A172 (cell line): ENCODE measurements at places on chromosomes 3 and 15. TPM values are rescaled to one million over a fixed set of nuclear protein-coding genes. Genes with fewer than 3 reads are reported as not detected.

DNA sequence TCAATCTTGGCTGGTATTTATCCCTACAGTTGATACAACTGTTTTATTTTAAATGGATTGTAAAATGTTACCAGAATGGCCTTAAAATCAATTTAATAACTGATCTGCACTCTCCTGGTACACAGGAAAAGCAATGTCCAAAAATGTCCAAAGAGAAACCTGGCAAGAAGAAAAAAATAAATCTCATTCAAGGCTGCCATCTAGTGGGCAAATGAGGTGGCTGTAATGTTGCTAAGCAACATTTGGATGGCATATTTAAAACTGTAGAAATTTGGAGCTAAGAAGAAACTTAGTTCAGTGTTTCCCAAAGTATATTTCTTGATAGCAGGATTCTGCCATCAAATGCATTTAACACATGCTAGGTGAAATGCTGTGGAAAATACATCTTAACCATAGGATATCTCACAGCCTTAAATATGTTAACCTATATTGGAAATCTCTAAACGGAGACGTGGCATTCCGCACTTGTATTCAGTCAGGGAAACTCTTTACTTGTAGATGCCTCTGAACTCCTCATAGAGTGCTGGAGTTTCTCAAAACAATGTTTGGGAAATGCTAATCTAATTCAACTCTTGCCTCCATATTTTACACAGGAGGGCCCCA lies 216.8 kb downstream of the ERC2 start:
- peak; percentile 56 for DNase-seq

Gene TIMP4
- total RNA-seq = 6.1 and 8.6 TPM in 2 replicates

DNA sequence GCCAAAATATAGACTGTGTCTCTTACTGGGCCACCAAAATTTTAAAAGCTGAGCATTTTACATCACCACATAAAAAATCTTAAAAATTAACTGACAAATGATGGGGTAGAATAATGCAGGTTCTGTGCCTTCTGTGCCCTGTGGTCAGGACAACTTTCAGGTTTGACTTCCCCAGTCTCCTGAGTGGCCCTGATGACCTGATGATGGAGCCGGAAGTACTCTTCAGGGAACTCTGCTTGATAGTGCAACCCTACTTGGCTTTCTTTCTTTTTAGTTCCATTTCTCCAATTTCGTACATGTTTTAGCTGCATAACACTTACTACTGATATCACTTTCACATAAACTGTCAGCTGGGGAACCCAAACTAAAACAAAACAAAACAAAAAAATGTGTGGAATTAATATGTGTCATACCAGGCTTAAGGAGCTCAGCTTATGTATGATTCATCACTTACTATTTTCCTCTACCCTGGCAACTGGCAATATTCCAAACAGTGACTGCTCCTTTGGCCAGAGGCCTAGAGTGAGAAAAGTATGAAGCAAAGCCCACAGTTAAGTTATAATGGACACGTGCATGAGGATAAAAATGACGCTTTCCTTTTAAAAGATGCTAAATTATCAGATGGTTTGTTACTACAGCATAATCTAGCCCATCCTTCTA lies 194.3 kb downstream of the BCHE start:
- DNase-seq = peak; percentile 98

DNA sequence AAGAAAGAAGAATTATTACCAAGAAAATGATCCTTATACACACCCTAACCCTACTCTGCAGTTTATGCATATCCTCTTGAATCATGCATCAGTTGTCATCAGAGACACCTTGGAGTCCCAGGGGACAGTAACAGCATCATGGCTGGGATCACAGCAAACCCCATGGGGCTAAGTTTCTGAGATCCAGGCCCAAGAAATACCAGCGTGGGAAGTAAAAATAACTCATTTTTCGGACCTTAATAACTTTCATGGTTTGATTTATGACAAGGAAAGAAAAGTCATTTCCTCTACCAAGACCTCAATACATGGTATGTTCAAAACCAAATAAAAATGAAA lies 38.8 kb upstream of the B3GNT5 start:
- no peak for DNase-seq

Gene GRAMD1C
- 1.0 and 1.1 TPM in 2 replicates for total RNA-seq

DNA sequence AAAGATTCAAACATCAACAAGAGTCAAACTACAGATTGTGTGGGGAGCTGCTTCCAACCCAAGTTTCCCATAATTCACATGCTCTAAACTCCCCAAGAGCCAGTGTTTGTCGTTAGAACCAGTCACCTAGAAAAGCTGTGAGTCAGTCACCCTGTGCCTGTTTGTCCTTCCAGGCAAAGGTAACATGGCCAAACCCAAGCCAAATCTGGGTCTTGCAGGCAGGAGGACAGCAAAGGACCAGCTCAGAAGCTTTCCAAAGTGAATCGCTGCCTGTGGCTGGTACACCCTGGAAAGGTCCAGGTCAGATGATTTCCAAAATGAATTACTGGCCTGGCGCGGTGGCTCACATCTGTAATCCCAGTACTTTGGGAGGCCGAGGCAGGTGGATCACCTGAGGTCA lies 251.5 kb downstream of the FAM43A start:
- no peak for DNase-seq

Gene SLC12A6
- 5.7 and 7.6 TPM in 2 replicates for total RNA-seq

Gene SST
- not detected in 2 replicates for total RNA-seq

Gene CMTM7
- 8.5 and 13.9 TPM in 2 replicates for total RNA-seq

GRCh38 chr3:156787926-156788663 lies 38.1 kb upstream of the LEKR1 start:
- DNase-seq = peak; percentile 92

DNA sequence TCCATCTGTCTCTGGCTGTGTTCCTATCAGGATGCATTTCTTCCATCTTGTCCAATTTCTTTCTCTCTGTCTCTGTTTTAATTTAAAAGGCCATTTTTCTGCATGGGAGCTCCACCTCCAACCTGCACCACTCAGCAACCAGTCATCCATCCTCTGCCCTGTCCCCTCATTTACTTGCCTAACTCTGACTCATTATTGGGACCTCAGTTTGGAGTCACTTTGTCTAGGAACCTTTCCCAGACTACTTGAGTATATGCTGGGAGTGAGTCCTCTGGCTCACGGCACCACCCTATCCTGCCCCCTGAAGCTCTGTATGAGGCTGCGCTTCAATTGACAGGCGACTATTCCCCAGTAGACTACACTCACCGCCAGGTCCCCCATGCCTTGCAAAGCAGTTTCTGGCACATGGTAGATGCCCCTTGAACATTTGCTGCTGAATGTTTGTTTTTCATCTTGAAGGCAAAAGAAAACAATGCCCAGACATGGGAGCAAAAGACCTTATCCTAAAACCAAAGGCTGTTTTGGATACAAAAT lies 513.3 kb upstream of the CFAP20DC start:
- DNase-seq = peak; percentile 53

Gene RGMA
- 0.05 and 0.90 TPM in 2 replicates for total RNA-seq

DNA sequence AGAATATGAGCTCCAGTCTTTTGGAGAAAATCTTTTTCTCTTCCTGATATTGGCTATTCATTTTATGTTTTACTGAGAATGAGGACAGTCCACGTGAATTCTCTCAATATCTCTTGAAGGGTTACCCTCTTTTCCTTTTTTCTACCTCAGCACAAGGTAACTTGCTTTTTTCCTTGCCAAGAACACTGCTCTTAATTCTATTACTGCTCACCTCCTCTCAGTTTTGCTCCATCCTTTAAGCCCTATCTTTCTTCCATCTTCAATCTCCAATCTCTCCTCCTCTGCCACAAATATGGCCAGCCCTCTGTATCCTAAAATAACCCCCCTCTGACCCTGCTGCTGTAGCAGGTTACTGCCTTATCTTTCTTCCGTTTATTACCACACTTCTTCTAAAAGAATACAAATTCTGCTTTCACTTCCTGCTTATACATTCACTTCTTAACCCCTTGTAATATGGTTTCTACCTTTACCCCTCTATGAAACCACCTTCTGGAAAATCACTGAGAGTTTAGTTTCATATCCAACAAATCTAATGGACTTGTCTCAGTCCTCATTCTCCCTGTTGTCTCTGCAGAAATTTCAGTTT lies 89.0 kb downstream of the NFKBIZ start:
- no peak for DNase-seq

DNA sequence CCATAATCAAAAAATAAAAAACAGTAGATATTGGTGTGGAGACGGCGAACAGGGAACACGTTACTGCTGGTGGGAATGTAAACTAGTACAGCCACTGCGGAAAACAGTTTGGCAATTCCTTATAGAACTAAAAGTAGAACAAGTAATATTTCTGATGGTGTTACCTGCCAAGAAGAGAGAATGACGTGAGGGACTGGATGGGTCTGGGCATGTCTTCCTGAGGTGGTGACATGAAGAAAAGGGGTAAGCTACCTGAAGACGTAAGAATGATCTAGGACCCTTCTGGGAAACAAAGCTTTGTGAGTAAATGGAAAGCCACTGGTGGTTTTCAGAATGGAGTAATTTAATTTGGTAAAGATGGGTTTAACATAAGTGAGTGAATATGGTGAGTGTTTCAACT lies 19.4 kb upstream of the PLOD2 start:
- DNase-seq = no peak

DNA sequence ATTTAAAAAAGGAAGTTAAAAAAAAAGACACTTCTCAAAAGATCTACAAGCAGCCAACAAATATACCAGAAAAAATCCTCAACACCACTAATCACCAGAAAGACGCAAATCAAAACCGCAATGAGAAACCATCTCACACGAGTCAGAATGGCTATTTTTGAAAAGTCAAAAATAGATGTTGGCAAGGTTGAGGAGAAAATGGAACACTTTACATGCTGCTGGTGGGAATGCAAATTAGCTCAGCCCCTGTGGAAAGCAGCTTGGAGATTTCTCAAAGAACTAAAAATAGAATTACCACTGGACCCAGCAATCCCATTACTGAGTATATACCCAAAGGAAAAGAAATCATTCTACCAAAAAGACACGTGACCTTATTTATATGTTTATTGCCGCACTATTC lies 574.7 kb upstream of the ADAMTS9 start:
- no peak for DNase-seq
